ENCODE measurements at places on chromosomes 7 and 10.

GRCh38 chr10:8150401-8150905 lies 96.0 kb downstream of the GATA3 start:
- DNase-seq, result no peak

- no peak for DNase-seq
These were observed 9.7 kb downstream of the SFRP5 start for GRCh38 chr10:97762056-97762455.

DNA sequence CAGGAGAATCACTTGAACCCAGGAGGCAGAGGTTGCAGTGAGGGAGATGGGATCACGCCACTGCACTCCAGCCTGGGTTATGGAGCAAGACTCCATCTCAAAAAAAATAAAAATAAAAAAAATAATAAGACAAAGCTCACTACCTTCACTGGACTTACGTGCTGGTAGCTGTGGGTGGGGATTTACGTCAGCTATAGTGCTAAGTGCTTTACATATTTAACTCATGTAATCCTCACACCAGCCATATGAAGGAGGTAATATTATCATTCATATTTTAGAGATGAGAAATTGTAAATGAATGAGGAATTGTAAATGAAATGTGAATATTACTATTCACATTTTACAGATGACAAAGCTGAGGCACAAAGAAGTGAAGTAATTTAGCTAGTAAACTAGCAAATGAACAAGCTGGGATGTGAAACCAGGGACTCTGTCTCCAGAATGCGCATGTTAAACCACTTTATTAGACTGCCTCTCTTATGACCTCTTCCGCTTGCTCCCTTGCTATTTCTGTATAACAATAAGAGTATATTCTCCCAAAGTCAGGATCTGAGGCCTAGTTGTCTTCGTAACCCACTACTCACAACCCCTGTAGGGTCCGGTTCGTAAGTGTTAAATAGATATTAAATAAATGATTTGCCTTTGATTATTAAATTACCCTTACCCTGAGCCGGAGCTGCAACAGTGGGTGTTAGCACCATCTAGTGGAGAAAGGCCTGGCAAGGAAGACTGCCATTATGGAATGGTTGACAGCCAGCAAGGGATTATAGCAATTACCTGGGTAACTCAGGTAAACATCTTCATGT lies 70.2 kb downstream of the HTR7 start:
- DNase-seq, result no peak

- no peak for DNase-seq
These were observed 1396.8 kb downstream of the GATA3 start for GRCh38 chr10:9451211-9451773.

- no peak for DNase-seq
These were observed 30.3 kb downstream of the SKIDA1 start for GRCh38 chr10:21495002-21495751.

GRCh38 chr10:14532473-14533251 lies 201.9 kb upstream of the FRMD4A start:
- DNase-seq, result no peak

DNA sequence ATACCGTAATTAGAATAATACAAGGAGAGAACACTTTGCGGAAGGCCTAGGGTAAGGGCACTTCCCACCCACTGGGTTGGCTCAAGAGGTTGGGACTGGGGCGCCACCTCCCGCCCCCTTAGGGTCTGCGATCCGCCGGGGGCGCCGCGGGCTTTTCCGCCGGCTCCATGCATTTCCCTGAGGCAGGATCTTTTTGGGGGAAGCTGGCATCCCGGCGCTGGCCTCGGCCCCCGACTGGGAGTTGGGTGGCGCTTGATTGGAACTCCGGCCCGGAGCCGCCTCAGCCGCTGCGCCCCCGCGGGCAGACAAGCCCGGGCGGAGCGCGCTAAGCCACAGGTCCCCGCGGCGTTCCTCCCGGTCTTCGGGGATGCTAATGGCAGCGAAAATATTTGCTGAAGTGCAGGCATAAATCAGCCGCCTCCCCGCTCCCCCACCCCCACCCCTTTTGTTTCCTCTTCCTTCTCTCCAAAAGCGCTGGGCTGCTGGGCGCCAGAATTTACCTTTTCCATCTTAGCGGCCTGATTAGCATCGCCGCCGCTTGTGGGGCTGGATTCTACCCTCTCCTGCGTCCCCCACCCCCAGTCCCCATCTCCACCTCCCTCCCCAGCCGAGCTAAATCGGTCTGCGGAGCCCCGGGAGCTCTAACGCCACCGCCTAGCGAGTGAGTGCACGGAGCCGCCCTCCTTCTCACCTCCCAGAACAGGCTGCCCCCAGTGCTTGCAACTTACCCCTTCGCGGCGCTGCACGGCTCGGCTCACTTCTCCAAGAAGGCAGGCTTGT lies 5.1 kb downstream of the UNC5B start:
- DNase-seq, result no peak

DNA sequence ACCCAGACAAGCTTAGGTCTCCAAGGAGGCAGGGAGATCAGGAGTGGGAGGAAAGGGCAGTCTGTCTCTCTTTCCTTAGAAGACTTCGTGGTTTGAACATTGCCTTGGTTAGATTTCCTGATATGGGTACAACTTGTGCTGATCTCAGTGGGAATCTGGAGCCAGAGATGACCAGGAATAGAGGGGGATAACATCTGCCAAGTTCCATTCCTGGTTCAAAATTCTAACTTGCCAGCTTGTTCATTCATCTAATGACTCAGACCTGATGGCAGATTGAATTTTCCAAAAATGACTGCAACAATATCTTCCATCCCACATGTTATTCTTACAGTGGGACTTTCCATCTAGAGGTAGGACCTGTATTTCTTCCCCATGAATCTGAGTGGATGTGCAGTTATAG lies 394.3 kb upstream of the PODXL start:
- no peak for DNase-seq

- no peak for DNase-seq
These were observed 23.0 kb downstream of the BMPR1A start for GRCh38 chr10:86779220-86780017.

GRCh38 chr7:128259131-128260061 lies 18.3 kb downstream of the LEP start:
- DNase-seq, result no peak

- DNase-seq, result no peak
These were observed 717 bp downstream of the CNPY4 start for GRCh38 chr7:100119970-100120732.

DNA sequence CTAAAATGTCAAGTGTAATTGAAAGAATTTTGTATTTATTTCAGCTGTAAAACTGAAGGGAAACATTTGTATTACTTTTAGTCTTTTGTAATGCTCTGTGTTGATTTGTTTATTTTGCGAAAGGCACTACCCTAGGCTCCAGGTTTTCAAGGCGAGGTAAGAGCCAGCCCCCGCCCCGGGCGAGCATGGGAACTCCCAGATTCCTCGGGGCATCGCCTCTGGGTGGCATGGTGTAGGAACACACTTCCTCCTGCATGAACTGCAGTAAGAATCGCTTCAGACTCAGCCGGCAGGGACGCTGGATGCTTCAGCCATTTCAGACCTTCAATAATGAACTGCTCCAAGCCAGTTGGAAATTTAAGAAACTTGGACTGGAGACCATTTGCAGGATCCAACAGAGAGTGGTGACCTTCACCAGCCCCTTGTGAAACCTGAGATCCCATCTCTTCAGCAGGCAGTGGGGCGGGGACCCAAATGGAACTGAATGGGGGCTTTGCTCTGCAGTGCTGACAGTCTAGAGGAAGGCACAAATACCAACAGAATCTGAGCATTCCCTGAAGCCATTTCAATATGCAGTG lies 544.3 kb upstream of the MGMT start:
- no peak for DNase-seq

DNA sequence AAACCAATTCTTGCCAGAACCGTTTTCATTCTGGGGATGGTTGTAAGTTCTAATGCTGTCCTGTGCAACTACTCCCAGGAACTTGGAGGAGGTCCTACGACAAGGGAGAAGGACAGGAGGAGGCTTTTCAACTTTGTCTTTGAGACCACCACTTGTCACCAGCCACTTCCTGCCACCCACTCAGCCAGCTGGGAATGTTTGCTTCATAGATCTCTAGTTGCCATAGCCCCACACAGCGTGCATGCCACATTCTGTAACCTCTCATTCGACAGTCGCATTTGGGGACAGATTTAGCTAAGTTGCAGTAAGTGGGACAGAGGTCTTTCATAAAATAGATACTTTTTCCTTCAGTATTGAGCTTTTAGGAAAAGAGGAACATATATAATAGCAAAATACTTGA lies 78.0 kb downstream of the TAF3 start:
- no peak for DNase-seq

GRCh38 chr10:116620423-116621400 lies at the start of gene PNLIPRP2:
Gene PNLIPRP2, plus strand, starts transcription at chr10:116620953.
- DNase-seq, result no peak

DNA sequence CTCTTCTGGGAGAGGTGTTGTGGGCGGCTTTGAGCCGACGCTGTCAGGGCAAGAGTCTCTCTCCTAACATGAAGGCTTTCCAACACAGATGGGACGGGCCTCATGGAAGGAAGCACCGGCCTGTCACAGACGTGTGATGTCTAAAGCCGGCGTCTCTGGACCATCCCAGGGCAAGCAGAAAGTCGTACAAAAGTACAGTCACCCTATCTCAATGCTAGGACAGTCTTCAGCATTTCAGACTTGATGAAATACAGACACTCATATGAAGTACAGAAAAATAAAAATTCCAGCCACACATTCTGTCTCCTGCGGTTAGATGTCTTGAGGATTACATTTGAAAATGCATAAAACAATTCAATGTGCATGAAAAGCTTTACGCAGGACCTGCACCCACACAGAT lies 30.6 kb downstream of the CYP2W1 start:
- DNase-seq, result no peak

GRCh38 chr10:21527598-21528235 lies 2.2 kb upstream of the SKIDA1 start:
- no peak for DNase-seq

DNA sequence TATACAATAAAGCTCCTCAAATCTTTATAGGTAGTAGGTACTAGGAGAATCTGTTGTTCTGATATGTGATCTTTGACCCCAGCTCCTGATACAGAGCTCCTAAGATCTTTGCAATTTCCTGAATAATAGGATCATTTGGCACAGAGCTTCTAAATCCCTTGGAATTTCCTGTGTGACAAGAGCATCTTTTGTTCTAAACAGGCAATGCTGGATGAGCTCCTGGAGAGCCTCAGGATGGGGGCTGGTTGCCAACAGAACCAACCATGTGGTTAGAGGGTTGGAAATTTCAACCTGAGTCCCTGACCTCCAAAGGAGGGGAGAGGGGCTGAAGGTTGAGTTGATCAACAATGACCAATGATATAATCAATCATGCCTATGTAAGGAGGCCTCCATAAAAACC lies 629.0 kb downstream of the CCSER2 start:
- no peak for DNase-seq

DNA sequence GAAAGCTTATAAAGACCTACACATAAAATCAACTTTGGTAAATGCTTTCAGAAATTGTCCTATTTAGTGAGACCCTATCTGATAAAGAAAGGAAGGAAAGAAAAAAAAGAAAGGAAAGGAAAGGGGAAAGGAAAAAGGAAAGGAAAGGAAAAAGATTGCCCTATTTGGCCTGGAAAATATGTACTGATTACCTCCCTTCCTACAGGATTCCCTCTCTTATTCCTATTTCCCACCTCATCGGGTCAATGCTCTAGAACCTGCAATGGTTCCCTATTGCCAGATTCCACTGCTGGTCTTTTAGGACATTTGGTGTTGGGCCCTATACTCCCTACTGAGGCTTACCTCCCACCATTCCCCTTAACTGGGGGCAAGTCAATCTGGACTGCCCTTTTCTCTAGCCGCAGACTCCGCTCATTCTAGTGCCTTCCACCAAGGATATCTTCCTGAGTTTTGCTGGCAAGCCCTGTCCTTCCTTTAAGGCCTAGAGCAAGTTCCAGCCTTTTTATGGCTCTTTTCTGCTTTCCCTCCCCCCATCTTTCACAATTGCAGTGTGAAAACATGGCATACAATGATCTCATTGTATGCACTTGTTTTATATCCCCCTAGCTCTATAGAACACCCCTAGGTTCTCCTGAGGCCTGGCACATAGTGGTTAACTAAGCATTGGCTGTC lies 4.4 kb downstream of the DDIT4 start:
- no peak for DNase-seq

DNA sequence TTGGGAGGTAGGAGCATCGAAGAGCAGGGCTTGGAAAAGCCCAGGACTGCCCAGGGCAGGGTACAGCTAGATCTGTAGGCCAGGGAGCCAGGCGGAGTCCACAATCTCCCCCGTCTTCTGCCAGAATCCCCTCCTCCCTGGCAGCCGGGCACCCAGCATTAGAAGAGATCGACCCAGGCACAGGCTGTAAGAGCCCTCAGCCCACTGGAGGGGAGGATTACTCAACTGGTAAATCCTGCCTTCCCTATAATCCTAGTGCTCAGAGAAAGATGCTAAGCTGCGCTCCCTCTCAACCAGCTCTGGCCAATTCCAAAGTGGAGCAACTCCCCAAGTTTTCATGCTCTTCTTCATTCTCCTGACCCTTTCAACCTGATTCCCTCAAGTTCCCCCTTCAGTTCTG lies 3.2 kb downstream of the SPOCK2 start:
- no peak for DNase-seq

DNA sequence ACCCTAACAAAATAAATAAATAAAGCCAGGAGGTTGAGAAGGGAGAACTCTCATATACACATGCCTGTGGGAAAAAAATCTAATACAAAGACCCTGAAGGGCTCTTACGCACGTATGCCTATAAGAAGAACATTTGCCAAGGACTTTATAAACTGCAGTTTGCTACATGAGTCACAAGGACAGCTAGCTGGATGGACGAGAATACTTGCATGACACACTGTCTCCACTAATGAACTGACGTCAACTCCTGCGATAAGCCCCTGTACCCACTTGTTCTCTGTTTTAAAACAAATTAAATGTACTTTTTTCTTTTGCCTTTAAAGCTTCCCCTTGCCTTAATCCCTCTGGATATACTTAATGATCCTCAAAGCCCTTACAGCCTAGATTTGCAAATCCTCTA lies 374.6 kb upstream of the GHITM start:
- DNase-seq, result no peak

DNA sequence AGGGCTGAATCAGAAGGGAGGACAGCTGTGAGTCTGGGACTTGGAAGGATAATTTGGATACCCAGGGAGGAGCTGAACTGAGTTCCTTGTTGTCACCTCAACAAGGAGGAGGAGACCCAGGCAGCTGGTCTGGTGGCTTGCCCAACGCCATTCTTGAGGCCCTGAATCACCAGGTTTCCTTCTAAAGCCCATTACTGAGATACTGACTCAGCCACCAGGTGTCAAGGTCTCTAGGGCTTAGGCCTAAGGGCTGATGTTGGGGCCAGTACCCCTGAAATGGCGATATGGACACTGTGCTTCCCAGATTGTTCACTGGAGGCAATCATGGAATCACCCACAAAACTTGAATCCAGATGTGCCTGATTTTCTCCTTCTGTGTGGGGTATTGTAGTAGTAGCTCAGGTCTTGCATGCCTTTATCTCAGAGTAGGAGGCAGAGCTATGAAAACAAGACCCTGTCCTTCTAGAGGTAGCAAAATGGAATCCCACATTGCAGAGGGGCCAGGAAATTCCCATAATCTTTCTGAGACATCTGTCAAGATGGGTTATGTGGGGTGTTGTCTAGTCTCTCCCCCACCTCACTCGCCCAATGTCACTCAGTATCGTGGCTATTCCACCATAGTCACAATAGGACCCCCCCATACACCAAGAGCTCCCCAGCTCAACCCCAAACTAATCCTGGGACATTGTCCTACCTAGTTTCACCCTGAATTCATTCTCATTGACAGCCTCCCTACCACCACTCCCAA lies 1.8 kb upstream of the ATG9B start:
- DNase-seq, result no peak

- no peak for DNase-seq
These were observed 133.7 kb downstream of the LRRN3 start for GRCh38 chr7:111224354-111225231.

Data from activated B cell treated with CpG ODN at 0.5 μM for 24 hours (primary cell).